ENCODE measurements at places on chromosomes 13 and 19.

DNA sequence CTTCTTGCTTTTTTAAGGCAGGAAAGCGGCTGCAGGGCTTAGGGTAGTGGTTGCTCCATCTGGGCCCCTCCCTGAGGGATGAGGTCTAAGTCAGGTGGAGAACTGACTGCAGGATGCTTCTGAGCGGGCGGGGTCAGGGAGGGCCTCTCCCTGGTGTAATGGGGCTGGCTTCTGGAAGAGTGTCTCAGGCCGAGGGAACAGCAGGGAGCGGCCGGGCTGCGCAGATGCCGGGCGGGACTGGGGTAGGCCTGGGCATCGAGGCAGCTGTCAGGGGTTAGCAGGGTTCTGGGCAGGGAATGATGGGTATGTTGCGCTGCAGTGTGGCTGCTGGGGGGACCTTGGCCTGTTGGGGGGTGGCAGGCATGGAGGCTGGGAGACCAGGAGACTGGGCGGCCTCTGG is 2.7 kb downstream of the FAM174C start:
- DNase-seq = no peak

- DNase-seq = no peak
Measured at GRCh38 chr13:39910833-39911232, 255.4 kb downstream of the COG6 start.

- DNase-seq = no peak
Measured at GRCh38 chr13:36084131-36084530, 47.1 kb downstream of the DCLK1 start.

- DNase-seq = no peak
Measured at GRCh38 chr13:90839061-90839460, 508.4 kb upstream of the MIR17HG start.

- DNase-seq = no peak
Measured at GRCh38 chr19:19427944-19428343, 22.5 kb downstream of the GATAD2A start.

DNA sequence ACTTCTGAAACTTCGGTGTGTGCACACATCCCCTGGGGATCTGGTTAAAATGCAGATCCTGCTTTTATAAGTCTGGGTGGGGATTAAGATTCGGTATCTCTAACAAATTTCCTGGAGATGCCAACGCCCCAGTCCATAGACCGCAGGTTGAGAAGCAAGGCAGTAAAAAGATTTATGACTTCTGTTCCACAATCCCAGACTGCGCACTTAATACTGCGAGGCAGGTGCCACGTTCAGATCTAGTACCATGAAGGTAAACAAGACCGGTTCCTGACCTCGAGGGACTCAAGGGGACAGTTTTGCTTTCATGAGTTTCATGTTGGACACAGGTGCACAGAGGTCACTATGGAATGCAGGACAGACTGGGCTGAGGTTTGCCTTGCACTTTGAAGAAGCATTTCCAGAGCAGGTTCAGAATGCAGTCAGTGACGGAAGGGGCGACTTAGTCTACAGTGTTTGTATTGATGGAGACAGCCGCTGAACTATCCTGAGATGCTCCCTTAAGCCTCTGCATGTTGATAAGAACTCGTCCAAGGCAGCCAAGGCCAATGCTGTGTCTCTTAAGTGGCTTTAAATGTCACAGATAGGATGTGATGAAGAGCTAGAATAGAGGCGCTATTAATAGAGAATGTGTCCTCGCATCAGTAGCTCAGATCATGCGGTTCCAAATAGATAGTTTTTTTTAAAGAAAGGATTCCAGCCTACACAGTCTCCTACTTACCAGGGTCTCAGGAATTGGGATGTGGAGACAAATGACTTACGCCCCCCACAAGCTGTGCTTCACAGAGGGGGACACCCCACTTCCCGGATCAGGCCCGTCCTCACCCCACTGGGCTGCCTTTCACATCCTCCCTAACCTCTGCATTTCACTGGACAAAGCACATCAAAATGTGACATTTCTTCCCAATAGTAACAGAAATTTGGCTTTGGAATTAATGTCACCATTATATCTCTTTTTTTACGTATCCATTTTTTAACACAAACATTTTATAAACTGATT is 97.1 kb upstream of the IRS2 start:
- no peak for DNase-seq

DNA sequence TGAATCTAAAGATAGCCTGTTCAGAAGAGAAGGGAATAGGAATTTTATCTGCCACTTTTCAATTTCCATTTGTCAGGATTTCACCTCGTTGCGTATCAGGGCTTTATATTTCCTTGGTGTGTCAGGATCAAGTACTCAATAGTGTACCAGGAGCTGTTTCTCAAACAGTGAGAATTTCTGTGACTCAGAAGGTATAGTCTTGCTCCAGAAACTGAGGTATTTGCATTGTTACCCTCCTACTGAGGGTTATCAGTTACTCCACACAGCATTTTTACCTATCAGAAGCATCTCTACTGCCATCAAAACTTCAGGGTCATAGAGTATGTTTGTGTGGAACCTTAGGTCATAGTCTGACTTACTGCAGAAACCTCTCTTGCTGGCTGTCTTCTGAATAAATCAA is 271.7 kb upstream of the EDNRB start:
- DNase-seq = no peak

DNA sequence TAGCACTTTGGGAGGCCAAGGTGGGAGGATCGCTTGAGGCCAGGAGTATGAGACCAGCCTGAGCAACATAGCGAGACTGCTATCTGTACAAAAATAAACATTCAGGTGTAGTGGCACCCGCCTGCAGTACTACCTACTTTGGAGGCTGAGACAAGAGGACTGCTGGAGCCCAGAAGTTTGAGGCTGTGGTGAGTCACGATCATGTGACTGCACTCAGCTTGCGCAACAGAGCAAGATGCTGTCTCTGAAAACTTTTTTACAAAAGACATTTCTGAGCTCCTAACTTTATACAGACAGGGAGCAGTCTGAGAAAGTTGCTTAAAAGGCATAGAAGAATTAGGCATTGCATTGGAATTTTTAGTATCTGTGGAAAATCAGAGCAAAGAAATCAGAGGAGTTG is 10.4 kb upstream of the TBC1D4 start:
- no peak for DNase-seq

- DNase-seq = no peak
Measured at GRCh38 chr13:90760639-90761038, 586.8 kb upstream of the MIR17HG start.

- DNase-seq = no peak
Measured at GRCh38 chr19:45355402-45355801, 14.9 kb downstream of the KLC3 start.

DNA sequence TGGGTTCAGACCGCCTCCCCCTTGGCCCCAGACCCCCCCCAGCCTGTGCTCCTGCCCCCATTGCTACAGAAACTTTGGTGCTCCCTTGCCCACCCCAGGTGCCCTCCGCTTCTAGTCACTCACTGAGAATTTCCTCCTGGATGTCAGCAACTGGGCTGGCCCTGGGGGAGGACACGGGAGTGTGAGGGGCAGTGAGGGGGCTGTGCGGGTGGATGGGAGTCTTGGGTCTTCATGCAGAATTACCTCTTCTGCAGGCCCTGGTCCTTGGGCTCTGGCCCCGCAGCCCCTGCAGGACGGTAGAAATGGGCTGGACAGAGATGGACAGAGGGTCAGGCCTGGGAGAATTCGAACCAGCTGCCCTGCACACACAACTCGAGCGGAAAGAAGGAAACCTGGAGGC is 4.8 kb downstream of the LILRB5 start:
- DNase-seq = no peak

DNA sequence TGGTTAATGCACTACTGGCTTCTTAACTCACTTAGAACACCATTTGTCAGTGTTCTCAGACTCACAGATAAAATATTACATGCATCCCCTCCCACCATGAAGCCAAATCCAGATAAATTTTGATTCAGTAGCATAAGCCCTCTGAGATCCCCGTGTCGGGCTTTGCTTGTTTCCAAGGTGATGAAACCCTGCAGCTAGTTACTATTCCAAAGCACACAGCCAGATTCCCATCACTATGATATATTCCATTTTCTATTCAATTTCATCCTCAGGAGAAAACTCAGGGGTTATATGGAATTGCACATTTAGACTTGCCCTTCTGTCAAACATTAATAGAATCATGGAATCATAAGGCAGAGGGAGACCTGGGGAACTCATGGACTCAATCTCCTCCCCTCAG is 9.4 kb upstream of the FAM124A start:
- DNase-seq = no peak

DNA sequence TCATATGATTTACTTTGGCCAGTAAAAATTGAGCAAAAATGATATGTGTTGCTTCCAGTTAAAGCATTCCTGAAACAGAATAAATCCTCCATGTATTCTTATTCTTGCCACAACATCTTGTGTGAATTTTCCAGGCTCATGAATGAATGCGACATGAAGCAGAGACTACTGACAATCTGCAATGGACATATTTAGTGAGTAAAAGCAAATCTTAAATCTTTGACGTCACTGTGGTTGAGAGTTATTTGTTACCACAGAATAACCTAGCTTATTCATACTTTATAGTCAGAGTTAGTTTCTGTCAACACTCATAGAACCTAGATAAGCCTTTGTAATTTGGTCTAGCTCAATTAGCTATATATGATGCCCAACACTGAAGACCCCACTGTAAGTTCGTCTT is 1443.1 kb downstream of the PCDH9 start:
- DNase-seq = no peak

Measured in GM19239 (cell line).